ENCODE measurements at places on chromosomes 2 and 18.

- DNase-seq = no peak
Observed at GRCh38 chr2:134152045-134153010, 101.5 kb upstream of the MGAT5 start.

GRCh38 chr18:30582078-30582477, 460.5 kb downstream of the DSC3 start:
- DNase-seq = no peak

GRCh38 chr18:3610813-3611212, 160.8 kb downstream of the TGIF1 start:
- no peak for DNase-seq

- DNase-seq = no peak
Observed at GRCh38 chr2:179939259-179939658, 67.8 kb downstream of the CWC22 start.

DNA sequence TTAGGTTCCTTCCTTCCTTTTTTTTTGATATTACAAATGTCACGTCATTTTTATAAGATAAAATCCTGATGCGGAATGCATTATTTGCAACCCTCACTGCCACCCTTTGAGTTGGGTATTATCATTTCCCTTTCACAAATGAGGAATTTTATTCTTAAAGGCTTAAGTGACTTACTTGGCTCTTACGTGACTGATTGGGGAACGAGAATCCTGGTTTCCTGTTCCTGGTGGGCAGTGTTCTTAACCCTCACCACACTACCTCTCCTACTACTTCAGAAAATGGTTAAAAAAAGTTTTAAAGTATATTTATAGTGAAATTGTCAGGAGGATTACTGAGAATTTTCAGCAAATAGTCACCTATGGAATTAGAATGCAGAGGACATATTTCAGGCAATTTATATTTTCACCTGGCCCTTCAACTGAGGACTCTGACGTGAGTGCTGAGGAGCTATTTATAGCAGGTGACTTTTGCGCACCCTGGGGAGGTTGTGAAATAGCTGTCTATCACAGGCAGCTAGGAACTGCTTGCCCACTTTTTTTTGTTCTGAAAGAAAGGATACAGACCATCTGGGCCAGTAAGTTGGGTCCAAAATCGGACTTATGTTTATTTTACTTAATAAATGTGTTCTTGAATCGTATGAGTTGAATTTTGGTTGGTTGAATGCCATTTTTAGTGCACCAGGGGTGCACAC, 18.7 kb upstream of the RASGRP3 start:
- DNase-seq = no peak

DNA sequence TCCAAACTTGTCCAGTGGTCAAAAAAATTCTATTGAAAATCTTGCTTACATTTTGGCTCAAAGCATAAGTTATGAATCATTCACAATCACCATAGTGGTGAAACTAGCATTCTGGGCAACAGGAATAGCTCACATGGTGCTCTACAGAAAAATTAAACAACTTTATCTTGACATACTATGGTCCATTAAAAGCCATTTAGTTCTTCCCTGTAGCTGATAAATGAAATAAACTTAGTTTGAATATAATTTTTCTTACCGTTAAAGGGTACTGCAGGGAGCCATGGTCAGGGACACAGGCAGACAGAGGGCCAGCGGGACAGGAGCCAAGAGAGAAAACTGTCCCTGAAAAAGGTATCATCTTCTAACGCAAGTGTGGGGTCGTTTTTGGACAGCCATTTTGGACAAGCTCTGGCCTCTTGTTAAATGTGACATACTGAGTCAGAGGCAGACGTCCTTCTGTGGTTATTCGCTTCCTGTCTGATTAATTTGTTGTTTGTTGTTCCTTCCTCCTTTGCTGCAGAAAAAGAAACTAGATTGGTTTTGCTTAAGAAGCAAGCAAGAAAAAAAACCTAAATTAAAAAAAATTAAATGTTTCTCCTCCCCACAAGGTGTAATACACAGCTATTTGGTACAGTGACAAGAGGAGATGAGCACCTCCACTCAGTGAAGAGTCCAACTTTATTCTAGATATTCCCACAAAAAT, at the start of gene WIPF1:
Gene WIPF1, minus strand, starts transcription at position 460 of the 703 bp plus-strand sequence. CDS start 12,231 bp downstream, outside the sequence.
- DNase-seq = no peak

DNA sequence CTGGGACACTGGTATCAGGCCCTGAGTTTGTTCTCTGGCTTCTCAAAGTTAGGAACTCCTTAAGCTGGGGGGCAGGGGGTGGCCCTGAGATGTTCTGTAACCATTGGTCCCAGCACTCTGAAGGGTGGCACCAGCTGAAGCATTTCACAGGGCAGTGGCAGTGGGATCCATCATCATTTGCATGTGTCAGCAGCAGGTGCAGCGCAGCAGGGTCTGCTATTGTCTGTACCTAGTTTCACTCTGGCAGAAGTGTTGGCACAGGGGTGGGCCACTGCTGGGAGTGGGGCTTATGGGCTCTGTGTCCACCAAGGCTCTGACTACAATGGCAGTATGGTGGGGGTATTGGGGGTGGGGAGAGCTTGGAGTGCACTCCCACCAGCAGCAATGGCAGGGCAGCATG, 460.4 kb upstream of the ZNF804A start:
- no peak for DNase-seq

DNA sequence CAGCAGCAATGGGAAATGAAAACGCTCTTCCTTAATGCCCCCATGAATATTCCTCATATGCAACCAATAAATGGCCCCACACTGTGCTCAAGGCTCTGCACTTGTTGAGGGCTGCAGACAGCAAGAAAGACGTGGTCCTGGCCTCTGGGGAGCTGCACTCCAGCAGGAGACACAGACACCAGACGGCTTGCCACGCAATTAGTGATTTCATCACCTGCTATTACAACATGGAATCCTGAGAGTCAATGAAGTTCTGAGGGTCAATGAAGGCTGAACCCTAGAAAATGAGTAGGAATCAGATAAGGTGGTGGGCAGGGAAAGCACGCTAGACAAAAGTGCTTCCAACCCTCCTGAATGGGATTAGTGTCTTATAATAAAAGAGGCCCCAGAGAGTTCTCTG, 18.9 kb downstream of the CREG2 start:
- DNase-seq = no peak

GRCh38 chr2:212721026-212721451, 182.4 kb upstream of the ERBB4 start:
- no peak for DNase-seq

GRCh38 chr2:156512451-156512850, 76.3 kb downstream of the GPD2 start:
- DNase-seq = no peak

DNA sequence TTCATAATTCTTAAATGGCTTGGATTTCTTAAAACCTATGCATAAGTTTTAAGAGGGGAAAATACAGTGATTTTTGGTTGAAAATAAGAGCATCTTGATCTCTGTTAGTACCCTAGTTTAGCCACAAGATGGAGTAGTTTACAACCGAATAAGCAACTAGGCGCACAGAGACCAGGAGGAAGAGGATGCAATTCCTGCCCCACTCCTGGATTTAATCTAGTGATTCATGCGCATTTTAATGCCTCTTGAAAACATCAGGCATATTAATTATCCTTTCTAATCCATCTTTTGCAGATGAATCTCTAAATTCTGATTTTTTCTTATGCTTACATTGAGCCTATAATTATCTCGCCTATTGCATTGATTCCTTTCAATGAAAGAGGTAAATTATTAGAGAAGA, 76.7 kb downstream of the MRPS9 start:
- DNase-seq = no peak

DNA sequence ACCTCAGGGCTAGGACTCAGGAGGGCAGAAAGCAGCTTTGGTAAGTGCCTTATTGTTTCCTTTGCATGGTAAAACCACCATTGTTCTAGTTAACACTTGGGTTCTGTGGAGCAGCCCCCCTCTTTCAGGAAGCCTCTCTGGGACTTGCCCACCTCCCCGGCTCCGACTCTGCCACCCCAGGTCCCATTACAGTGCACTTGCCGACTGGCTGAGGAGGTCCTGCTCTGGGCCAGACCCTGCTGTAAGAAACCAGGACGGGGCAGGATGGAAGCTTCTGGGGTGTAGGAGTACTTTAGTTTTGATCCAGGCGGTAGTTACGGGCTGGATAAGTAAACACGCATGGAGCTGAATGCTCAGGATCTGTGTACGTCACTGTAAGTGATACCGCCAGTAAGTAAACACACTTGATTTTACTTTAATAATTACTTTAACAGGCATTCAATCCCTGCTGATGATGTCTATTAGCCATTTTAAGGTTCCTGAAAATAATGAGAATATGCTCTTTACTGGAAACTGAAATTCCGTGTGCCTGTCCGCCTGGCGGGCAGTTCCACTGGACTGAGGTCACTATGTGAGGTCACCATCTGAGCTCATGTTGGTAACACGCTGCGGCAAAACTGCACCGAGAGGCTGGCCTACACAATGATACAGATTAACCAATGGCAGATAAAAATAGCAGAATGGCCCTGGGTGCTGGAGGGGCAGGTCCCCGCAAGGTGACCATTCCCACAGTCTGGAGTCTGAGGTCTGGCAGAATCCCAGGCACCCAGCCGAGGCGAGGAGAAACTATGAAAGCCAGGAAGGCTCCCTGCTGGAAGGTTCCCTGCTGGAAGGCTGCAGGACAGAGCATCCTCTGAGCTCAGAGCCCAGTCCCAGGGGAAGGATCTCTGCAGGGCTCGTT, 25.2 kb downstream of the HS1BP3 start:
- DNase-seq = no peak

DNA sequence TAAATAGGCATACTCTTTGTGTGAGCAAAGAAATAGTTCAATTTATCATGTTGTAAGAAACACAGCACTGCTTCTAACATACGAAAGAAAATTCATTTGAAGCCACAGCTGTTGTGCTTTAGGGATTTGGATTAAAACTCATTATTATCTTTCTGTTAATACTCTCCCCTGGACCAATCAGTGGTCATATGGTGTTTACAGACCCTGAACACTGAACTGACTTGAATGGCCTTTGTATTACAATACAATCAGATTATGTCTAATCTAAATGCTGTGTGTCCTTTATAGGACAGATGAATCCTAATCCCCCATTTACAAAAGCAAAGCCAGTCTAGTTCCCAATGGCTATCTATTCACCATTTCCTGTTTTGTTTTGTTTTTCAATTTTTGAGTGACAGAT, 36.5 kb downstream of the ZNF385B start:
- DNase-seq = no peak

DNA sequence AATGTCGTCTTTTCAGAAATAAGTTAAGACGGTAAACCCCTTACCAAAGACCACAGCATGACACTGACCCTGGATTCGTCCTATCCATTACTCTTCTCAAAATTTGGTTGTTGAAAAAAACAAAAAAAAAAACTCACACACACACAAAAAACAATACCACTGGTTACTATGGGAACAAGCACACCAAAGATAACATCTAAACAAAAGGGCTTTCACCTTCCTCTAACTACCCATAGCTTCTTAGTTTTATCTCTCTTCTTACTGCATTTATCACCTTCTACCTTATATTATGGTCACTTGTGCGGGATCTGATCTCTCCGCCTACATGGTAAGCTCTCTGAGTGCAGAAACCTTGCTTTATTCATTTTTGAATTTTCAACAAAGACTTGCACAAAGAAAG, 192.7 kb downstream of the STK39 start:
- no peak for DNase-seq

- no peak for DNase-seq
Observed at GRCh38 chr18:62781893-62782292, 66.6 kb downstream of the PHLPP1 start.

GRCh38 chr2:231364061-231364460, 31.4 kb upstream of the B3GNT7 start:
- DNase-seq = no peak

DNA sequence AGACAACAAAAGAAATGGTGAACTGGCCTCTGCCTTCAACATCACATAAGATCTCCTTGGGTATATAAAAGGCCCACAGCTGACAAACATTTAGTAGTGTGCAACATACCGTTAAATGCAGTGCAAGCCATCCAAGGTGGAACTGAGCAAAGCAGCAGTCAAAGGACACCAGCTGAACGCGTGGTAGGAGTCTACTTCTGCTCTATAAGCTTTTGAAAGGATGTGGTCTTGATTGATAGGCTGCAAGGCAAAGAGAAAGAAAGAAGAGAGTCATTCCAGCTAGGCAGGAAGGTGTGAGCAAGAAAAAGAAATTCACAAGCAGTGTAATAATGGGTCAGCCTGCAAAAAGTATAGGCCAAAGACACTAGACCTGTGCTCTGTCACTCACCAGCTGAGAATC, 356.3 kb downstream of the SATB2 start:
- DNase-seq = no peak

DNA sequence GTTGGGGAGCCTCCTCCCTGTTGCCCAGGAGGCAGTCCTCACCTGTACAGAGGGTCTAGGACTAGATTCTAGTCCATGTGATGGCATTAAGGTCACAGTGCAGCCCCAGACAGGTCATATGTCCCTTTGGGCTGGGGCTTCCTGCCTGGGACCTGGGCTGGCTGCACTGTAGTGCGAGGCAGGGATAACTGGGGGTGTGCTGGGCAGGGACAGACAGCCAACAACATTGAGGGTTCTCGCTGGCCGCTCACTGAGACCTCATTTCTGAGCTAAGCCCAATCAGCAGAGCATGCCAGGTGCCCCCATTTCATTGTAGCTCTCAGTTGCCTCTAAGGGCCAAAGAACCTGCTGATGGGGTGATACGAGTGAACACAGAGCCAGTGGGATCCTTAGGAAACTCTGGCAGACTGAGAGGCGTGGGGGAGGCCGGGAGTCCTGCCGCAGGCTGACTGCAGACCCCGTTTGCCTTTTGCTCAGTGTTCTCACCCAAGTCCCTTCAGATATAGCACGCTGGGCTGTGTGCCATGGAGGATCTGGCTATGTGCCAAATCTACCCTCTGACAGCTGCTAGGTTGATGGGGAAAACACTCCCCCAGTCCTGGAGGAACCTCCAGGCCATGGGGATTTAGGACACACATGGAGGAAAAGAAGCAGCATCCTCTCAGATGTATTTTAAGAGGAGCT, 51.9 kb downstream of the DYSF start:
- no peak for DNase-seq

DNA sequence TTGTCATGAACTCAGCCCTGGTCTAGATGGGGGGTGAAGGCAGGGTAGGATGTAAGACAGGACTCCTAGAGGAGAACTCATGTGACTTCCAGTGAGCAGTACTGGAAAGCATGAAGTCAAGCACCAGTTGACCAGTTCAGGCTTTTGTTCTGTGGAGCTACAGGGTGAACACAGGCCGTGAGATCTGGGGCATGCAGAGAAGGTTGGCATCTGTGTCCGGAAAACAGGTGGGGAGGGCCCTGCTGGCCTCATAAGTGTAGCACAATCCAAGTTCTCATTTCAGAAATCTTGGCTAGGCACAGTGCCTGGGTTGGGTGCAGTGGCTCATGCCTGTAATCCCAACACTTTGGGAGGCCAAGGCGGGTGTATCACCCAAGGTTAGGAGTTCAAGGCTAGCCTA, 50.9 kb upstream of the SPATS2L start:
- no peak for DNase-seq

Measured in hypothalamus (tissue), 51 donors.